Activated gamma-delta T cell treated with Interleukin-2 at 50 U/mL for 16 hours (primary cell): ENCODE measurements at places on chromosomes 3 and 15.

- DNase-seq, result no peak
Measured at GRCh38 chr3:143685491-143685890, 162.8 kb downstream of the SLC9A9 start.

DNA sequence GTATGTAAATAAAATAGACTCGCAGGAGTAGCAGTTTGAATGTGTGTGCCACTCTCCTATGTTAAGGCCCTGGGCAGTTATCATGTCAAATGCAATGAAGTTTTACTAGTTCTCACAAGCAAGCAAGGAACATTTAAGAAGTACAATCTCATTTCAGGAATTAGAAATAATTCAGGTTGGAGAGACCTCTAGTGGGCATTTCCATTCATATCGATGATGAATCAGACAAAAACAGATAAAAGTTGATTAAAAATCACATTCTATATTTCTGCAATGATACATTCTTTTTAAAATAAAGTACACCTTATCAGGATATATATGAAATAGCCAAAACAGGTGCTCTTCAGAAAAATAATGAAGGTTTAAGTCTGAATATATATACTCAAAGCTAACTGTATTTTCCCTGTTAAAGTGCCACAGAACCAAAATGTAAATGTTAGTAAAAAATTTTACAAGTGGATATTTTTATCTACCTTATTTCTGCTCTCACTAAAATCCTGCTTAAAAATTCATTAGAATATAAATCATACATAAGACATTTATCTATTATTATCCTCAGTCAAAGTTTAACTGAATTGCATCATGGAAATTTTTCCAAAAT is 492.4 kb upstream of the FRG2C start:
- DNase-seq, result no peak

GRCh38 chr3:52086461-52086860 is 30.1 kb upstream of the DUSP7 start:
- no peak for DNase-seq

- DNase-seq, result no peak
Measured at GRCh38 chr3:125512135-125512920, 7.7 kb downstream of the SNX4 start.

DNA sequence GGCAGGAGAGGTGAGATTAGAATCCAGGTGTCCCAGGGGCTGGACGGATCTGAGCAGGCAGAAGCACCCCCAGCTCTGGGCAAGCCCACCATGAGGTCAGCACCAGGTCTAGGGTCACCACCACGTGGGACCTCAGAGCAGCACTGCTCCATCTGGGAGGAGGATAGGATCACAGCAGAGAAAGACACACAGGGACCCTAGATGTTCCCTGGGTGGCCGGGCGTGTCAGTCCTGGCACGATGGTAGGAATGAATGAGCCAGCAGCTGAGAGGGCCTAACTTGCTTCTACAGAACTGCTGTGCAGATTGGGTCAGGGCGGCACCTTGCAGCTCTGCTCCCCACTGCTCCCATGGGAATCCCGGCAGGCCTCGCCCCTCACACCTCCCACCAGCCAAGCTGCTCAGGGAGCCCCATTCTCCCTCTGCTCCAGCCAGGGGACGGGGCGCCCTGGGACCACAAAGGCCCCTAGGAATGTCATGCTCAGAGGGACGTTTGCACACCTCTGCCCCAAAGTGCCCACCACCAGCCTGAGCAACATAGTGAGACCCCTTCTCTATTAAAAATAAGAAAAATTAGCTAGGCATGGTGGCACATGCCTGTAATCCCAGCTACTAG is 66.3 kb downstream of the ZNF445 start:
- no peak for DNase-seq

DNA sequence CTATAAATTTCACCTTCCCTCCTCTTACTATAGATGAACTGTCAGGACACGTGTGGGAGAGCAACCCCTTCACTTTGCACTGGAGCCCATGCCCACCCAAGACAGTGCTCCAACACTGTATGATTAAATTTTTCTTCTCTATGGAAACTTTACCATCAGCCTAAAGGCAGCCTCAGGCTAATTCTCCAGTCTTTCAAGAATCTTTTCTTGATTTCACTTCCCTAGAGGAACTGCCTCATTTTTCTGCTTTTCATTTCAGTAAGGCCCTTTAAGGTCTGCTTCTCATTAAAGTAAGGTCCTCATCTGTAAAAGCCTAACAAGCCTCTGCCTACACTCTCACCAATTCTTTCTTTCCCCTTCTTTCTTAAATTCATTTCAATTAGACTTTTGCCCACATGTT is 137.3 kb downstream of the KCNMB2 start:
- DNase-seq, result no peak

DNA sequence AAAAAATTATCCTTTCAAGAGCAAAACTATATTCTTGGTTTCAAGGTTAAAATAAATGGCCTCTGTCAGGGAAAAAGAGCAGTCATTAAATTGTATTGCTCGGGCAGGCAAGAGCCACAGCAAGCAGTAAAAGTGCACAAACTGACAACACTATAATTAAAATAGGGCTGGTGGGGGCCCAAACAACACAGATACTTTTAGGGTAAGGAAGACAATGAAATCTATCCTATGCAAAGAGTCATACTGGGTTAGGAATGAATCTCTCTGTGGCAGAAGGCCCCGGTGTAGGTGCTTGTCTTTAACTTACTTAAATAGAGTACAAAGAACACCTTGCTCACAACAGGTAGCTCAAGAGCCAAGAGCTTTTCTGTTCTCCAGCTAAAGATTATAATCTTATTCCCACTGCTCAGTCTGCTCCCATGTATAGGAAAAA is 94.7 kb downstream of the DLG1 start:
- no peak for DNase-seq

- no peak for DNase-seq
Measured at GRCh38 chr15:100143378-100143777, 198.4 kb downstream of the ADAMTS17 start.
